ENCODE measurements at places on chromosomes 6 and 20.

DNA sequence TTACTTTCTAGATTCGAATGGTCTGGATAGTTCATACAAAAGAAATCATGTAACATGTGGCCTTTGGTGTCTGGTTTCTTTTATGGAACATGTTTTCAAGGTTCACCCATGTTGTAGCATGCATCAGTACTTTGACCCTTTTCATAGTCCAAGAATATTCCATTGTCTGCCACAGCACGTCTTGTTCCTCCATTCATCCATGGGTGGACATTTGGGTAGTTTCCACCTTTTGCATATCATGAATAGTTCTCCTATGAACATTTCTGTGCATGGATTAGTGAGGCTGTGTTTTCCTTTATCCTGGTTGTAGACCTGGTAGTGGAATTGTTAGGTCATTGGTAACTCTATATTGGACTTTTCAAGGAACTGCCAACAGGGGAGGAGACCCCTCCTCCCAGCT lies 31.7 kb downstream of the GSTA3 start:
- DNase-seq, result no peak

DNA sequence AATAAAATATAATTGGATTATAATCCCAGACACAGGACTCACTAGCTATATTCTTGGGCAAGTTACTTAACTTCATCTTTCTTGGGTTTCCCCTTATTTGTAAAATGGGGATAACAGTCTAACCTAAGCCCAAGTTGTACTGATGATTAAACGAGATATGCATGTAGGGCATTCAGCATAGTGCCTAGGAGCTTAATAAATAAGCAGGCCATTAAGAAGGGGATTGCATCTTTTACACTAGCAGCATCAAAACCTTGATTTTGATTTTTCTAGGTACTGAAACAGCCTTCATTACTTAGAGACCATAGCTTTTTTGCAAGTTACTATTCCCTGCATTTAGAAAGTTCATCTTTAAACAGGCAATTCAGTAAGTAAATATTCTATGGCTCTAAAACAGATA lies 2.2 kb upstream of the QKI start:
- DNase-seq, result no peak

- DNase-seq, result no peak
Measured at GRCh38 chr6:43668151-43669028, 19.2 kb downstream of the MRPS18A start.

GRCh38 chr20:431012-431904 lies 23.2 kb downstream of the RBCK1 start:
- DNase-seq, result peak; percentile 45
